Spleen (tissue), 13 donors: ENCODE measurements at places on chromosomes 2 and 18. TPM values are rescaled to one million over a fixed set of nuclear protein-coding genes. Genes with fewer than 3 reads are reported as not detected.
A peak's percentile ranks its signal among the peaks of the same experiment; 100 is the strongest.

DNA sequence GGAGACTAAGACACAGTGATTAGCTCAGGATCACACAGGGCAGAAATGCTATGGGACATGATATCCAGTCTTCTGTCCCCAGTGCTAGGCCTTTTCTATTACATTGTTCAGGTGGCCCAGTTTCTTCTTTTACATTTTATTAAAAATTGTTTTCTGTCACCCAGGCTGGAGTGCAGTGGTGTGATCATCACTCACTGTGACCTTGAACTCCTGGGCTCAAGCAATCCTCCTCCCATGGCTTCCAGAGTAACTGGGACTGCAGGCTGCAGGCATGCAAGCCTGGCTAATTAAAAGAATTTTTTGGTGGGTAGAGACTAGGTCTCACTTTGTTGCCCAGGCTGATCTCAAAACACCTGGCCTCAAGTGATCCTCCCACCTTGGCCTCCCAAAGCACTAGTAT, 15.4 kb downstream of the PDK1 start:
- DNase-seq = no peak

DNA sequence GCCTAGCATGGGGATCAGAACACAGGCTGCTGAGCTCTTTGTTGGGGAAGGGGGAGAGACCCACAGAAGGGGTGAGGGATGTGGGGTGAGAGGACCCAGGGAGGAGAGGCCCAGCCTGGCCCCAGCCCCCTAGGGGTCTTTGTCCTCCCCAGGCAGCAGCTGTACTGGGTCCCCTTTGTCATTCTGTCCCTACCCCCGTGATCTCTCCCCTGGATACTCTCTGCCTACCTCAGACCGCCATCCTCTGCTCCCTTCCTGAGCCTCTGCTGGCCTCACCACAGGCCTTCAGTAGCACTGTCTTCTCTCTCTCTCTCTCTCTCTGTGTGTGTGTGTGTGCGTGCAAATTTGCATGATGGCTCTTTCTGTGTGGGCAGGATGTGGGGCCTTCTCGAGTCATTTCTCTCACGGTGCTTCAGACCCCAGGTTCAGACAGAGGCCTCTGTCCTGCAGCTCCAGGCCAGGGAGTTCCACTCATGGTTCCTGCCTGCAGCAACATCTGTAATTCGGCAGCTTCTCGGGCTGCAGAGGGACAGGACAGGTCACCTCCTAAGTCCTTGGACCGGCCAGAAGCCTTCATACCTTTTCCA, 1.4 kb downstream of the PSD4 start:
- peak; percentile 86 for DNase-seq

- DNase-seq = no peak
Observed at GRCh38 chr18:45783097-45784075, 42.1 kb upstream of the SIGLEC15 start.

DNA sequence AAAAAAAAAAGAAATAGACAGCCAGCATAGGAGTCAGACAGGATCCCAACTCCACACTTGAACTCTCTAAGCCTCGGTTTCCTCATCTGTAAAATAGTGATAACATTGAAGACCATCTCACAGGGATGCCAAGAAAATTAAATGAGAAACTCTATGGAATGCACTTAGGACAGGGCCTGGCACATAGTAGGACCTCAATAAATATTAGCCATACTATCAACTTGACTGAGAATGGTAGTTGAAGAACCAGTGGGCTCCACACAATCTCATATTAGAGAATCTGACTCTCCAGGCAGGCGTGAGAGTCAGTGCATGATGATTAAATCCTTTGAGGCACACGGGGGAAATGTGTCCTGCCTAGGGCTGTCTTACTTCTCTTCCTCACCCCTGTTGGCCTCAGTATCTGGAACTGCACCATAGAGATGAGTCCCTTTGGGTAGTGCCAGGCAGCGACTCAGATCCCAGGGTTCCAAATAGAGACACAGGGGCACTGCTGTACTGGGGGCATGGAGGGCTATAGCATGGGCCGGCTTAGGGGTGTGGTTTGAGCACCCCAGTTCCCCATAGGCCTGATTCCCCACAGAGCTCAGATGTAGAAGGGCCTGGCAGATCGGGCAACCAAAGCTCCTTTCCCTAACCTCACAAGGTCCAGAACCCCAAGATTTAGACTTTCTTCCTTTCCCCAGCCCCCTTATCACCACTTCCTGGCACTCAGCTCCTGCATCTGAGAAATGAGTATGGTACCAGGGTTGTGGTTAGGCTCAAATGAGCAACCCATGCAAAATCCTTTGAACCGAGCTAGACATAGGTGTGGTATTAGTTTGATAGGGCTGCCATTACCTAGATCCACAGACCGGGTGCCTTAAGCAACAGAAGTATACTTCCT, 51.3 kb upstream of the CAB39 start:
- no peak for DNase-seq

The MARCO gene
- total RNA-seq = 30.6 TPM
